ENCODE measurements at places on chromosomes 6 and 20.

GRCh38 chr6:41732591-41733359, 2.6 kb downstream of the TFEB start:
- DNase-seq = peak; percentile 70

- no peak for DNase-seq
These were observed 32.4 kb upstream of the HINT3 start for GRCh38 chr6:125924169-125924568.

DNA sequence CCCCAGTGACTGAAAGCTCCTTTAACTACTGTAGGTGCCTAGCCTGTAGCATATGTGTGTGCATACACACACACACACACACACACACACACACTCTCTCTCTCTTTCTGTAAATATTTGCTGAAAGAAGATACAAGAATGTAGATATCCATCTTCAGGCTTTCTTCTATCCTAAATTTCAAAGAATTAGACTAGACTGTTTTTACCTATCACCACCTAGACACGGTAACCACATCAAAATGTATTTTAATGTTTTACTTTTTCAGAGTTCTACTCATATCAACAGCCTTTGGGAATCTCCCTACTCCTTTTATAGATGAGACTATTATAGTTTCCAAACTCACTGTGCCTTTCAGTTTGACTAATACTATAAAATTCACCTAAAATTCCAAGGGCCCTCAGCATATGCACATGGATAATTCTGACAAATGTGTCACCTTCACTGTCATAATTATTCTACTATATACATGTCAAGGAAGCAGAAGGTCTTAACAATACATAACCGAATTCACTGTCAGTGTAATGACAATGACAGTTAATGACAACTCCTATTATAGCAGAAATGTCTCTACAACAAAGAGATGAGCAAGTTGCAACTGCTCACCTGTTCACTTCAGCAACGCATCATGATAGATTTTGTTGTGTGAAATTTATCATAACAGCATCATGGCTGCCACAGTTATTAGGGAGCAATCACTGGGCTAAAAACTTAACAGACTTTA, 236.5 kb downstream of the GMPR start:
- DNase-seq = no peak

DNA sequence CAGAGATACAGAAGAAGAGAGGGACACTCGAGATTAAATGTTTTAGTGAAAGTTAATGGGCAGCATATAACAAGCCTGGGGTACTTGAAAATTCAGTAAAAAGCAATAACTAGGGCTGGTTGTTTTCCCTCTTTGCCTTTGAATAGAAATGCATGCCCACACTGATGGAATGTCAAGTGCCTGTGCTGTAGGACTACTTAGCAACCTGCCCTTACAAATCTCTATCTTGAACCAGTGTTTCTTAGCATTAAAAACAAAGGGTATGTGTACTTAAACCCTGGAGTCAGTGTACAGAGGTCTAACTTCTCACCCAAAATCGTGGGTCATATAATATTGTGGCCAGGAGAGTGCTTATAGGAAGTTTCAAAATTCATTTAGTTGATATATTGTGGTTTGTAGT, 37.1 kb downstream of the RNF144B start:
- no peak for DNase-seq

DNA sequence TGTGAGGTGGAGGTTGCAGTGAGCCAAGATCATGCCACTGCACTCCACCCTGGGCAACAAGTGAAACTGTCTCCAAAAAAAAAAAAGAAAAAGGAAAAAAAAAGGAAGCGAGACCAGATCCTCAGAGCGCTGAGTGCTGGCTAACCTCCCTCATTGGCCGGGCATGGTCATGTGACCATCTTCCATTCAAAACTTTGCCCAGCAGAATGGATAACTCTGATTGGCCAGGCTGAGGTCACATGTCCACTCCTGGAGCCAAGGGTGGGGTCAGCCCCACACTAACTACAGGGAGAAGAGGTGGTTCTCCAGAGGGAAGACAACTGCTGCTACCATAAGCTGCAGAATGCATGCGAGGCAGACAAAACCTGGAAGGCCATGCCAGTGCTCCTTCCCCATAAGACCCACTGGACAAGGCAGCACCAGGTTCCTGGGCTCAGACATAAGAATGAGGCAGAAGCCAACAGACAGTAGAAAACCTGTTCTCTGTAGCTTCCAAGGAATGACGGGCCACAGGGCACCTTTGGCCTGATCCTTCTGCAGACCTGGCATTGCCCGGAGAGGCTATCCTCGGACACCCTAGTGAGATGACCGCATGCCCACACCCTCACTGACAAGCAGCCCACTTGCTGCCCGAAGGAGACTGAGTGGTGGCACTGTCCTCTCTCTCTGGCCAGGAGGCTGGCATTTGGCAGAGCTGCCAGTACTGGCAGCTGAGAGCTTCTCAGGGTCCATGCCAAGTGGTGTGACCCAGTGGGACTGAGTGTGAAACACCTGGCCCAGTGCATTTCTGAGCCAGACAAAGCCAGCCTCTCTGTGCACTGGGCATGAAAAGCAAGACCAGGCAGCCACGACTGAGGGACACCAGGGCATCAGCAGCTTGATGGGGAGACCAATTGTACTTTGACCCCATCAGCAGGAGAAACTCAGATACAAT, 311.9 kb upstream of the SULF2 start:
- no peak for DNase-seq

GRCh38 chr6:127147534-127147933, 29.1 kb downstream of the RSPO3 start:
- DNase-seq = no peak

DNA sequence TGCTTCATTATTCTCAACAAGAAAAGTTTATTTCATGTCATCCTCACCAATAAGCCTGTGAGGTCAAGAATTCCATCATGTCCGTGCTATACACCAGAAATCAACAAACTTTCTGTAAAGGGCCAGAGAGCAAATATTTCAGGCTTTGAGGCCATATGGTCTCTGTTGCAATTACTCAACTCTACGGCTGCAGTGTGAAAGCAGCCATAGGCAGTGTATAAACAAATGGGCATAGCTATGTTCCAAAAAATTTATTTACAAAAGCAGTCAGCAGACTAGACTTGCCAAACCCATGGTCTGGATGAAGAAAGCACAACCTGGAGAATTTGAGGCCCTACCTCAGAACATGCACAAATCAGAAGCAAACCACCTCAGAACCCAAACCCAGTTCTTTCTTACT, 118.5 kb downstream of the PCSK2 start:
- DNase-seq = no peak

DNA sequence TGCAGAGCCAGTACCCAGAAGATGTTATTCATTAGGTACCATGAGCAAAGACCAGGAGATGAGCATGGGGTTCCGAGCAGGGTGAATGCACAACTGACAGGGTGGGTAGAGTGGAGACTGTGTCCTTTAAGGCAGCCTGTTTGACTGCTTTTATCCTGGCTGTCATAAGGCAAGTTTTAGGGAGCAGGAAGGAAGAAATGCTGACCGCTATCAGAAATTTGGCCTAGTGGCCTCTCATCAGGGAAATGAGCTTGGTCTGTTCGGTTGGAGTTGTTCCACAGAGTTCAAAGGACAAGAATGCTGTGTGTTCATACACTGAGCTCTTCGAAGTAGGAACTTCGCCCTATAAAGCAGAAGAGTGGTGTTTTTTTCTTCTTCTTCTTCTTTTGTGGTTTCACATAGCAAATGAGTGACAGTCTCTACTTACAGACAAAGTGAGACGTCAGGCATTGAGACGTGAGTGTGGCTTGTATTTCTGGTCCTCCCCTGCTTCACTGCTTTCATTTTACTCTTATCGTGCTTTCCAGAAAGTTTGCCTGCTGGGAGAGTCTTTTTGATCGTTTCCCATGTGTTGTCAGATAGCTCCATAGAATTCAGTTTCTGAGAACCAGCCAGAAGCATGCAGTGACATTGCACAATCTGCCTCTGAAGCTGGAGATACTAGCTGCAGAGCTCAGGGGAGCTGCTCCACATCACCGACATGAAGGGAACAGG, at the start of gene CASS4:
TSS of gene CASS4 (plus strand) at position 502 of the 714 bp plus-strand sequence. CDS start at position 701, 199 bp downstream.
- peak; percentile 54 for DNase-seq

- DNase-seq = no peak
These were observed 73.3 kb downstream of the ADGRG6 start for GRCh38 chr6:142374965-142375733.

GRCh38 chr20:19231359-19232035, 19.1 kb downstream of the SLC24A3 start:
- no peak for DNase-seq

GRCh38 chr6:9439621-9440330, 975.1 kb downstream of the TFAP2A start:
- no peak for DNase-seq

GRCh38 chr20:44028003-44028730, 113.5 kb downstream of the TOX2 start:
- DNase-seq = no peak

GRCh38 chr6:129598244-129599187, 111.5 kb downstream of the ARHGAP18 start:
- DNase-seq = no peak

DNA sequence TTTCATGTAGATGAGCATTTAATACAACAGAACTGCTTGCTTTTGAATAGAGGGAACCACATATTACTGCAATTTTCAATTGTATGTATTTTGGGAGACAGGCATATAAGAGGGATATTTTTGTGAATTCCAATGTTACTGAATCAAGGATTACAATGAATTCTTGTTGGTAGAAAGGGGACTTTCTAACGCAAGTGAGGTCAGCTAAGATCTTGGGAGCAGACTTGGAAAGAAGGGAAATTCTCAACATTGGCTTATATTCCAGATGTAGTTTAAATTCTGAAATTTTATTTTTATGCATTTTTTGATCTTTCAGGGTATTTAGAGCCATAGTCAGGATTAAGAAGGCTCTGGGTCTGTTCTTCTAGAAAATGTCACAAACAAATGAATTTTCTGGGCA, 43.3 kb upstream of the CTAGE9 start:
- DNase-seq = no peak

DNA sequence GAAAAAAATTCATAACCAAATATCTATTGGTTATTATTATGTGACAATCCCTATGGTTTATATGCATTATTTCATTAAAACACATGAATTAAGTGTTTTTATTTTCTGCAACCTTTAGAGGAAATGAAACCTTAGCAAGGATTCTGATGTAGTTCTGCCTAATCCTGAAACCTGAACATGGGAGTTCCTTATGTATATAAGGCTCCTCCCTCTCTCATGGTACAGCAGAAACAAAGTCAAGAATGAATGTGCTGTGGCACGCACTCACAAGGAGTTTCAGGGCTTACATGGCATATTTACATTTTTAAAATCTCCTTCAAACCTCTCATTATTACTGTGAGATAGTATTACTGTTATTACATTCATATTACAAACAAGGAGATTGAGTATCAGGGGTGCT, 426.4 kb upstream of the CITED2 start:
- no peak for DNase-seq

DNA sequence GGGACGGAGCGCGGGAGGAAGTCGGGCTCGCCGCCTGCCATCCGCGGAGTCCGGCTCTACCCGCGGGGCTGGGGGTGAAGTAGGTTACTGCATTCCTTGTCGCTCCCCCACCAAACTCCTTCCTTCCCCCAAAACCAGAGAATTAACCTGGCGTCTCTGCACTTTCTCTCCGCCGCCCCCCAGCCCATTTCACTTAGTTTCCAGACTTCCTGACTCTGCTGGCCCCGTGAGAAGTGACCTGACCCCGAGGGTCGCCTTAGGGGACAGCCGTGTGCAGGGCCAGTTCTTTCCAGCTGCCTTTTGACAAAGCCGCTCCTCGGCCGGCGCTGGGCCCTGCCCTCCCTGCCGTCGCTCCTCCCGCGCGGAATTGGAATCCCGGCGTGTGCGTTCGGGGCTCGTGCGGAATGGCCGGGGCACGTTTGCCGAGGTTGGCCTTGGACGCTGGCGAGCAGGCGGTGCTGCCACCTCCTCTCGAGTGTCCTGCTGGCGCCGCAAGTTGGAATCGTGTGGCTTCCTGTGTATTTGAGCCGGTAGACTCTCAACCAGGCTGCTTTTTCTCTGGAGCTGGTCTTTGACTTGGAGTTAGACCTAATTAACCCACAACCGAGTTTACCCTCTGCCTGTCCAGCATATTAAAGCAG, 650 bp downstream of the DCBLD1 start:
- DNase-seq = peak; percentile 61

GRCh38 chr6:70370496-70370895, 42.8 kb upstream of the FAM135A start:
- DNase-seq = no peak

- no peak for DNase-seq
These were observed 24.8 kb downstream of the EPB41L1 start for GRCh38 chr20:36179170-36179945.

GRCh38 chr6:167122827-167123657, at the start of gene CCR6:
Gene CCR6, plus strand, starts transcription at chr6:167123096. Its CDS starts 13,039 bp downstream, at chr6:167136135.
- no peak for DNase-seq

GRCh38 chr20:50146732-50147662, 6.5 kb downstream of the PEDS1 start:
- DNase-seq = peak; percentile 80

DNA sequence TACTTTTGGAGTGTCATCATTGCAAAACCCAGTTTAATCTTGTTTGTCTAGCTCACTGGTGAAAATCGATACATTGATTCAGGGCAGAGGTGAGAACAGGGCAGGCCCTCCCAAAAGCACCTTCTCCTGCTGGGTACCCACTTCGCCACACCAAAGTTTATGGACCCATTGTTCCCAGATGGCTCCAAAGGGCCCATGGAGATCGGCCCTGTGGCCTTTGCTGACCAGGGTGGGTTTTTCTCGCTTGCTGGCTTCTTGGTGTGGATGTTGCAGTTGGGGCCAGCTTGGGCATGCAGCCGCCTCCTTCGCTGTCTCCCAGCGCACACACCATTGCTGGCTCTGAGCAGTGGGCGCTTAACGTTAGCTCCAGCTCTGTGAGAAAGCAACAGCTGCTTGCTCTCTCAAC, 178.1 kb upstream of the PDE10A start:
- no peak for DNase-seq

DNA sequence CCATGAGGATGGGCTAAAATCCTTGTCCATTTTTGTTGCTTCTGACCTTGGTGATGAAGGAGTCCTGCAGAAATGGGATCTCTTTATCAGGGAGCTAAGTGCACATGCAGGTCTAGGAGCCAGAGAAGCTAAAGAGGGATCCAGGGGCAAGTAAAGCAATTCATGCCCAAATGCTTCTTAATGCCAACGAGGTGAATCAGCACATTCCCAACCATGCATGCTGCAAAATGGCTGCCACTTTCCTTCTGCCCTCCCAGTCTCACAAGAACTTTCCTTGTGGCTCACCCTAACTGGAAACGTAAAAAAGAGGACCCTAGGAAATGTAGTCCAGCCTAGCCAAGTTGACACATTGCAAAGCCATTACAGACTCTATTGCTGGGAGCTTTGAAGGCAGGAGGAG, 298.4 kb downstream of the MAFB start:
- DNase-seq = no peak

GRCh38 chr6:3349388-3350251, 90.9 kb downstream of the PSMG4 start:
- no peak for DNase-seq

DNA sequence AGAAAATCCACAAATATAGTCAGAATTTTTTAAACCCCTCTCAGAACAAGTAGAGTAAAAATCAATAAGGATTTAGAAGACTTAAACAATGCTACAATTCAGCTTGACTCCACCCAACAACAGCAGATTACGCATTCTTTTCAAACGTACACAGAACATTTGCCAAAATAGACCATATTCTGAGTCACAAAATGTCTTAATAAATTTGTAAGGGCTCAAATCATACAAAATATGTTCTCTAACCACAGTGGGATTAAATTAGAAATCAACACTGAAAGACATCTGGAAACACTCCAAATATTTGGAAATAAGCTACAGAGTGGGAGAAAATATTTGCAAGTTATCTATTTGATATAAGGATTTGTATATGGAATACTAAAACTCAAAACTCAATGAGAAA, 164.2 kb upstream of the AKAP12 start:
- DNase-seq = no peak

GRCh38 chr6:137944793-137945498, 77.9 kb downstream of the TNFAIP3 start:
- no peak for DNase-seq
